ENCODE measurements at places on chromosomes 7 and 10.

GRCh38 chr7:4110438-4110837, 571.7 kb upstream of the FOXK1 start:
- DNase-seq, result no peak

GRCh38 chr7:83562960-83563359, 86.0 kb downstream of the SEMA3E start:
- no peak for DNase-seq

- peak; percentile 16 for DNase-seq
These were observed 181.2 kb upstream of the PRSS58 start for GRCh38 chr7:142438923-142439515.

DNA sequence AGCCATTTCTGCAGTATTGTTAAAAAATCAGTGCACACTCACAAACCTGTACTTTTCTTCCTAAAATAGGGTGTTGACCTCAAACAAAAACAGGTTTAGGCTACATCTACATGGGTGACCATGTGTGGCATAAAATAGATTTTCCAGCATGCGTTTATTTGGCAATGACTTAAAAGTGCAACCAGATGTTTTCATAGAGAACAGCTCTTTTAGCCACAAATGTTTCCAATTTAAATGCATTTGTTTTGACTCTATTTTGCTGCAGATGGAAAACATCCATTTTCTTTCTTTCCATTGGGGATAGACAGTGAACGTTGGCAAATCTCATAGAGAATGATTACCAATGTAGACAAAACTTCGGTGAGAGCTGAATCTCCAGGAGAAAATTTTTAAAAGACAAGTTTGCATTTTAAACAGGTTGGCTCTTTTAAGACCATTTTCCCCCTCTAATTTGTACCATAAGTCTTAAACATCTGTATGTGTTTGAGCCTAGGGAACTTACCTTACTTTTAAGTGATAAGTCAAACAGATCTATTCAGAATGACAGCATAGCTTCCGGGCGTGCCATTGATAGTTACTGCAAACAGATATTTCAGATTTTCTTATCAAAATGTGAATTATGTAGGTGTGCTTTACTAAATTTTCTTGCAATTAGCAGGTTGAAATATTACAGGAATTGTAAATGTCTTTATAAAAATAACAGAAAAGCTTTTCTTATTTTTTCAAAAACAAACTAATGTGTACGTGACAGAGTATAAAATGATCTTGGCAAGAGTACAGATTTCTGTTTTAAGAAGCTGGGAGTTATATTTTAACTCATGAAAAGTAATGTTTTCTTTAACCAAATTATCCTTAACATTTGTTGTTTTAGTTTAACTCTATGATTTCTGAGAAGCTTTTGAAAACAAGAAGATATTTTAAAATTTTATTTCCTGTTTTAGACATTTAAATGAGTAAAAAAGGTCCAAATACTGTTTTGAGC, 144.9 kb downstream of the HGF start:
- peak; percentile 65 for DNase-seq

GRCh38 chr7:45593877-45594276, 19.7 kb downstream of the ADCY1 start:
- DNase-seq, result no peak

GRCh38 chr10:50260791-50261281, 9.5 kb upstream of the ASAH2 start:
- DNase-seq, result peak; percentile 4

DNA sequence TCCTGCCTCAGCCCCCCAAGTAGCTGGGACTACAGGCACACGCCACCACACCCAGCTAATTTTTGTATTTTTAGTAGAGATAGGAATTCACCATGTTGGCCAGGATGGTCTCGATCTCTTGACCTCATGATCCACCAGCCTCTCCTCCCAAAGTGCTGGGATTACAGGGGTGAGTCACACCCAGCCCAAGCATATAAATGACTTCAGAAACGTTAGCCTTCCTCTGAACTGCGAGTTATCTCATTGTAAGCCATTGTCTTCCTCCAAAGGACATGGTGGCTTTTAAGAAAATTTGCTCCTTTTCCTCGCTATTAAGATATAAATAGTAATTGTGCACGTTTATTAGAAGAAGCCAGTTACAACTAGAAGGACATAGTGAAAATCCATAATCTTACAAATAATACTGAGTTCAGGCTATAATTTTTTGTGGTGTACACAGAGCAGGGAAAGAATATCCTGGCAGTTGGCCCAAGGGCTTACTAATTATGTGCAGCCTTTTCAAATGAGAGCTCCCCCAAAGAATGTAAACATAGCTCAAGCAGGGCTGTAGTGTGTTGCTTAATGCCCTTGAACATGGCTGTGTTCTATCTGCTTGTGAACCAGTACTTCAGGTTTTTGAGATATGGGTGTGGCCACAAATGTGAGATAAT, 495.8 kb downstream of the PARD3 start:
- peak; percentile 52 for DNase-seq

GRCh38 chr10:25178411-25178810, 3.6 kb downstream of the GPR158 start:
- no peak for DNase-seq

GRCh38 chr10:122154545-122155366, 116.3 kb upstream of the BTBD16 start:
- DNase-seq, result no peak

- DNase-seq, result peak; percentile 6
These were observed 38.1 kb downstream of the TMEM130 start for GRCh38 chr7:98831641-98832221.

- no peak for DNase-seq
These were observed 934.4 kb upstream of the LRRN3 start for GRCh38 chr7:110156511-110156910.

DNA sequence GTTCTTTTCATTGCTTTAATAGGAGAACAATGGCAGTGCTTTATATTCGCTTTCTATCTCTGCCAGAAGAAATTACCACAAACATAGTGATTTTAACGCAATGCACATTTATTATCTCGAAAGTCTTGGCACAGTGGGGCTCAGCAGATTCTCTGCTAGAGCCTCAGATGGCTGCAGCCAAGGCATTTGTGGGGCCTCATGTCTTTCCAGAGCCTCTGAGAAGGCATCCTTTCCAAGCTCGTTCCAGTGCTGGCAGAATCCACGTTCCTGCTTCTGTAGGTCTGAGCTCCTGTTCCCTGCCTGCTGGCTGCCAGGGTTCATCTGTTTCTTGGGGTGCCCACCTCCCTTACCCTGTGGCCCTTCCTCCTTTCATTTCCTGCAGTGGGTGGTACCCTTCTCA, 60.2 kb downstream of the LRRC18 start:
- no peak for DNase-seq

- no peak for DNase-seq
These were observed 274.8 kb downstream of the PTPRN2 start for GRCh38 chr7:158312789-158313188.

- DNase-seq, result no peak
These were observed 31.1 kb upstream of the SLF2 start for GRCh38 chr10:100881556-100882213.

DNA sequence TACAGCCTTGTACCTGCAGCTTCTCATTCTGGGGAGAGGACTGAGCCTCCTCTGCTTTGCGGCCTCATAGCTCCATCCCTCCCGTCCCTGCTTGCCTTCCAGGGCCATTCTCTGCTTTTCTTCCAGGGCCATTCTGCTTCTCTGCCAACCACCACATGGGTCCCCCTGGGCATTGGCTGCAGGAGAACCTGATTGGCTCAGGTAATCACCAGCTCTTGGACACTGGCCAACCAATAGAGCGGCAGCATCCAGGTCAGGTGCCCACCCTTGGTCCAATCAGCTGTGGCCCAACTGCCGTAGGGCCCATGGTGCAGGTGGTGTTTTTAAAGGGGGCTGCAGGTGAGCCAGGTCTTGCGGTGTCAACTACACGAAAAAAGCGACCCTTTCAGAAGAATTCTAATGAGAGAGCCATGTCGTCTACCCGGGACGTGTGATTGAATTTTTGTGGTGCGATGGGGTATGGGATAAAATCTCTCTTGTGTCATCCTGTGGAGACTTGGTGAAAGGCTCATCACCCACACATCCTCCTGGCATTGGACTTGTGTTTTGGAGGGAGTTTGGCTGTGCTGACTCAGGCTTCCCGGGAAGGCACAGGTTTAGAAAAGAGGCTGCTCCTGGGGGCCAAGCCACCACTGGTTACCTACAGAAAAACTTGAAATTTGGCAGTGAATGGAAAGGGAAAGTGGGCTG, 46.0 kb upstream of the PODXL start:
- DNase-seq, result no peak

DNA sequence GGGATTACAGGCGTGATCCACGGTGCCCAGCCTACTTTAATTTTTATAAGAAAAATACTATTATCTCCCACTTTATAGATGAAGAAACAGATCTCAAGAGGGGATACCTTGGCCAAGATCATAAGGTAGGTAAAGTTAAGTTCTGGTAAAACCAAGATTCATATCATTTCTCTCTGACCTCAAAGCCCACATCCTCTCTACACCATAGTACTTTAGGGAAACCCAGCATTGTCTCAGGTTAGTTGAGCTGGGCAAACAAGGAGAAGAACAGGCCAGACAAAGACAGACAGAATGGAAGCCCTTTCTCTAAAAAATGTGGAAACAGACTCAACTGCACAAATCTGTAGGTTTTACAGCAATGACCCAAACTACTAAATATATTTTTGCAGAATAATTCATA, 197.7 kb upstream of the FRMD4A start:
- no peak for DNase-seq

DNA sequence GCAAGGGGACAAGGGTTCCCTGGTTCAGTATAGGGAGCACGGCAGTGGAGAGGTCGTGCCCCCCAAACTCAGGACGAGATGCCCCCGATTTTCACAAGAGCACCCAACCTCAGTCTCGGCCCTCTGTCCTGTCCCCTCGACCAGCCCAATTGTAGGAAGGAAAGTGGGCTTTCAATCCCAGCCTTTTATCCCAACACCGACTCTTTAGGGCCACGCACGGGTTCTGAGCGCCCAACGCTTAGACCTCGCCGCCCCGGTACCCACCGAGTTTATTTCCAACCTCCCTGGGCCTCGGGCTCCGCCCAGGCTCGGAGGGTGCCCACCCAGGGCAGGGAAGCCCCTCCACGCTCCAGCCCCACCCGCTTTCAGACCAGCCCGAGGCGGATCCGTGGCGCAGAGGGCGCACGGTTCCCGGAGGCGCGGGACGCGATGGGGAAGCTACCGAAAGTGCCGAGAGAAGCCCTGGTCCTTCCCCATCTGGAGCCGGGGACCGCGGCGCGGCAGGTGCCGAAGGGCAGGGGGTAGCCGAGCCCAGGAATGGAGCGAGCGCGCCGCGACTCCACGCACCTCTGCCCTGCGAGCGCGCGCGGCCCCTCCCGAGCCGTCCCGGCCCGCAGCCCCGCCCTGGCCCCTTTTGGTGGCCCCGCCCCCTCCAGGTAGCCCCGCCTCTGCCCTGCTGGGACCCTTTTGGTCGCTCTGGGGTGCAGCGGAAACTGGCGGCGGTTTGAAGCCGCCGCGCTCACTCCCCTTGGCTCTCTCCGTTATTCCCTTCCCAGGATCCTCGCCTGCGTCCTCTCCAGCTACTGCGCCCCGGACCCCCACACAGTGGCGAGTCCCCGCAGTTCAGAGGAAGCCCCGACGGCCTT, 20.4 kb downstream of the GRID2IP start:
- no peak for DNase-seq

DNA sequence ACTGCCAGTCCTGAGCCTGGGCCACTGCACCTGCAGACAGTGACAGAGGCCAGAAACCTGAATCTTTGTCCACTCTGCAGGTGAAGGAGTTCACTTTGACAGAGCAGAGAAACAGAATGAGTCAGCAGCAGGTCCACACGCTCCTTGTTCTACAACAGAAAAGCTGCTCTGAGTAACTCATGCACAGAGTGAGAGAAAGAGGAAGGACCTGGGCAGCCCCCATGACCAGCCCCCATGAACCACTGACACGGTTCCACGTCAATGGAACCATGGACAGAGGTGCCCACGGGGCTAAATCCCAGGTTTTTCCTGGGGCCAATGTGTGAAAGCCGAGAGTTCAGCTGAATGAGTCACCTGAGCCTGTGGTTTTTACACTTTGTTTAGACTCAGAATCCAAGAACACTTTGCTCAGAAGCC, 40.8 kb upstream of the CTBP2 start:
- DNase-seq, result peak; percentile 99

- DNase-seq, result no peak
These were observed 45.7 kb downstream of the RPS24 start for GRCh38 chr10:78079411-78079810.

DNA sequence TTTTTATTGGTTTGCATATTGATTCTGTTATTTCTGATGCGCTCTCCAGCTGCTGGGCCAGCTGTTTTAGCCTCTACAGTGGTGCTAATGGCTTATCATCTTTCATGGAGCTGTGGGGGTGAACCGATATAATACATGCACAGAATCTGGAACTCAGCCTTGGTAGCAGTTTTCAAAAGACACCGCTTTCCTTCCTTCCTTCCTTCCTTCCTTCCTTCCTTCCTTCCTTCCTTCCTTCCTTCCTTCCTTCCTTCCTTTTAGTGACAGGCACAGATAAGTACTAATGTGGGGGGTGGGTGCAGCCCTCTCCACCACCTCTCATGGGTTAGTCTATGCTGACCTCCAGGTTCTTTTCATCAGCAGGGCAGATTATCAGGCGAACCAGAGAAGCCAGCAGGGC, 31.9 kb upstream of the C10orf53 start:
- no peak for DNase-seq

DNA sequence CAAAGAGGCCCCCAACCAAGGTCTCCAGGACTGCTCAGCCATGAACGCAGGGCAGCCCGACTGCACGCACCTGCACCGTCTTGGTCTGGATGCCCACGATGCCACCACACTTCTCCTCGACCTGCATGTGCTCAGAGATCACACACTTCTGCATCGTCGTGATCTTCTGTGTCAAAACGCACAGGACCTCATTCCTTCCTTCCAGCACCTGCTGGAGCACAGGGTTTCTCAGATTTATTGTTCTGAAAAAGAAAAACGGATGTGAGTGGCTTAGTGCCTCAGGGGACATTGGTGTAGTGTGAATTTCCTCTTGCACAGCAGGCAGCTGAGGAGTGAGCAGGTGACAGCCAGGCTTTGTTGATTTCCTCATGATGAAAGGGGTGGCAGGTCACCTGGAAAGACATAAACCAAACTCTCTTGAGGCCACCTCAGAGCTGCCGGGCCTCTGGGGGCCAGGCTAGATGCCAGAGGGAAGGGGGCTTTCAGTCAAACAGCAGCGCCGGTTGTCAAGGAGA, 38.2 kb downstream of the GSDME start:
- DNase-seq, result peak; percentile 47

- no peak for DNase-seq
These were observed 26.7 kb downstream of the PTN start for GRCh38 chr7:137316648-137317353.

DNA sequence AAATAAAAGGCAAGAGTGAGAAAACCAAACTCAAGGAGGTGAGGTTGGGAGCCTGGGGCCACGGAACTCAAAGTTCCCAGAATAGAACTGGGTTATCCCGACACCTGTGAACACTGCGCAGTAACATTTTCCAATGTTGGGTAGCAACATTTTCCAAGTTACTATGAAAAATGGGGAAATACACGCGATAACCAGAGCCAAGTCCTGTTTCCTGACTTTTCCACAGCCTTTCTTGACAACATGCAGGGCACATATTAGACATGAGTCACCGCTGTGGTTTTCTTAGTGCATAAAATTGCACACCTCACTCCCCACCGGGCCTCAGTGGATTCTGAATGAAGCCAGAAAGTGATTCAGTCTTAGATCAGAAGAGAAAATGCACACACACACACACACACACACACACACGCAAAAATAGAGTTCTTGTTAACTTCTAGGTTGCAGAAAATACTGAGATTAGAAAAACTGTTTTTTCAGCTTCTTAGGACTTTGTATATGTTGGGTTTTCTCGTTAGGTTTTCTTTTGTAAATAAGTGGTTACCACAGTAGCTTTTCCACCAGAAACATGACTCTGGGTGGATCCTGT, 70.0 kb downstream of the CAMK1D start:
- peak; percentile 87 for DNase-seq

GRCh38 chr7:154259396-154259795, 207.2 kb downstream of the DPP6 start:
- DNase-seq, result no peak
